Bronchial epithelial cell (primary cell): ENCODE measurements at places on chromosomes 5 and 9. TPM values are rescaled to one million over a fixed set of nuclear protein-coding genes. Genes with fewer than 3 reads are reported as not detected.

DNA sequence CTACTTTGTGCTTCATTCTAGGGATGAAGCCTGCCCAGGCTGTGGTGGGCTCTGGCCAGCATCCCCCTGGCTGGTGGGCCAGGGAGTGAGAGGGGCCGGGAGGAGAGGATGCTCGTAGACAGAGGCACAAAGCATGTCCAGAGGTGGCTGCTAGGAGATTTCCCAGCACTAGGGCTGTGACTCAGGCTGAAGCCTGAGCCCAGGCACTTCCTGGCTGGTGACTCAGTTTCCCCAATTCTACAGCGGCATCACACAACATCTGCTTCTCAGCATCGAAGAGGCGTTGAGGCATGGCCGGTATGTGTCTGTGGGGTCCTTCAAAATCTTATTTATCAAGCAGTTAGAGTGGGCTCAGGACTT, 55.6 kb downstream of the DUSP1 start:
- DNase-seq, result no peak

The KCNV2 gene
- total RNA-seq, result not detected in 2 replicates

The ADRA1B gene
- total RNA-seq, result under 0.01 TPM in 1 of 2 replicates, not detected in the other

- DNase-seq, result no peak
Measured at GRCh38 chr9:134518004-134518606, 123.5 kb upstream of the COL5A1 start.

The ASS1 gene
- 396 and 415 TPM in 2 replicates for total RNA-seq

- DNase-seq, result peak; percentile 92
Measured at GRCh38 chr5:147303976-147304375, 69.2 kb downstream of the STK32A start.

The FYB1 gene
- 0.13 and 0.26 TPM in 2 replicates for total RNA-seq

DNA sequence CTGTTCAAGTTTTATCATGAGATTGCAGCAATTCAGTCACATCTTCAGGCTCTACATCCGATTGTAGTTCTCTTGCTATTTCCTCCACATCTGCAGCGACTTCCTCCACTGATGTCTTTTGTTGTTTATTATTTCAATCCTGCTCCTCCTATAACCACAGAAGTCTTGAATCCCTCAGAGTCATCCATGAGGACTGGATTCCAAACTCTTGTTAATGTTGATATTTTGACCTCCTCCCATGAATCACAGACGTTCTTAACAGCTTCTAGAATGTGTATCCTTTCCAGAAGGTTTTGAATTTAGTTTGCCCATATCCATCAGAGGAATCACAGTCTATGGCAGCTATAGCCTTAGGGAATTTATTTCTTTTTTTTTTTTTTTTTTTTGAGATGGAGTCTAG, 3.6 kb downstream of the FBXO38 start:
- no peak for DNase-seq

- DNase-seq, result no peak
Measured at GRCh38 chr5:110807169-110807568, 68.4 kb downstream of the SLC25A46 start.

GRCh38 chr5:149297340-149298025, 25.8 kb downstream of the AFAP1L1 start:
- no peak for DNase-seq

DNA sequence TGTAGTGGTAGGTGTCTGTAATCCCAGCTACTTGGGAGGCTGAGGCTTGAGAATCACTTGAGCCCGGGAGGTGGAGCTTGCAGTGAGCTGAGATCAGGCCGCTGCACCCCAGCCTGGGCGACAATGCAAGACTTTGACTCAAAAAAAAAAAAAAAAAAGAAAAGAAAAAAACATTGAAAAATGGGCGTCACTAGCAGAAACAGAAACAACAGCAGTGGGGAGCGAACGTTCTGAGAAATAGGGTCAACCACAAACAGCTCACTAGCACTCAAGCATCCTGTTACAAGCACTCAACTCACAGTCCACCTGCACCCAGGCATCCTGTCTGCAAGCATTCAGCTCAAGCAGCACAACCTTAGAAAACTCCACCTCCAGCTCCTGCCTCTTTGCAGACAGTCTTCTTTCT, 17.2 kb downstream of the TRIM14 start:
- no peak for DNase-seq

GRCh38 chr9:99019510-99020331, 76.0 kb downstream of the COL15A1 start:
- peak; percentile 96 for DNase-seq

The PTPDC1 gene
- 7.9 and 11.1 TPM in 2 replicates for total RNA-seq

The PRRX2 gene
- total RNA-seq, result 0.13 TPM in 1 of 2 replicates, not detected in the other

- DNase-seq, result no peak
Measured at GRCh38 chr9:116313638-116314037, 160.0 kb downstream of the PAPPA start.

DNA sequence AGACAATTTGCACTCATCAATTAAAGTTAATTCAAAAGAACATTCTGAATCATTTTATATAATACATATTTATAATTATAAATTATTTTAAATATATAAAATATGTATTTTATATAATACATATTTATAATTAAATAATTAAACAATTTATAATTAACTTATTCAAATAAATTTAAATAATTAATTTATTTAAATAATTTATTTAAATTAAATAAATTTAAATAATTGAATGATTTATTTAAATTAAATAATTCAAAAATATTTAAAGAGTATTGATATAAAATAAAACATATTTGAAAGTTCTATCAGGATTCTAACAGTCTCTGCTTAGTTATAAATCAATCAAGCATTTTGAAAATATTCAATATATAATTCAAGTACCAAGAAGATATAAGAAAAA, 775.5 kb upstream of the CTNND2 start:
- no peak for DNase-seq

The ZNF782 gene
- 2.1 and 3.5 TPM in 2 replicates for total RNA-seq

The CTXN3 gene
- not detected in 2 replicates for total RNA-seq

- DNase-seq, result no peak
Measured at GRCh38 chr5:35213608-35214007, 16.7 kb downstream of the PRLR start.

GRCh38 chr5:87640902-87641301, 228.2 kb upstream of the CCNH start:
- DNase-seq, result no peak

DNA sequence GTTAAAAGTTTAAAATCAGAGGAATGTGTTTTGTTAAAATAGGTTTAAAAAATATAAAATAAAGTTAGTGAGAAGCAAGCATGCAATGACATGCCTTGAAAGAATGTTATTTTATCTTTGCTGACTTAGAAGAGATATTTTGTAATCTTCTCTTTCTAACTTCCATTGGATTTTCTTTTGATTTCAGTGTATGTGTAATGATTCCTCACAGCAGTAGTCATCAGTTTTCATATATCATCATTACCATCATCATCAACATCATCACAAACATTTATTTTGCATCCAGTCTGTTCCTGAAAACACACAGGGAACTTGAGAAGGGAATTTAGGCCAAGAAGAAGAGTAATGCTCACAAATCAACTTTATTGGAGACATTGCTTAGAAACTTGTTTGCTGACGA, 699.6 kb downstream of the TAF11L14 start:
- peak; percentile 46 for DNase-seq
